ENCODE measurements at places on chromosomes 4 and X.

DNA sequence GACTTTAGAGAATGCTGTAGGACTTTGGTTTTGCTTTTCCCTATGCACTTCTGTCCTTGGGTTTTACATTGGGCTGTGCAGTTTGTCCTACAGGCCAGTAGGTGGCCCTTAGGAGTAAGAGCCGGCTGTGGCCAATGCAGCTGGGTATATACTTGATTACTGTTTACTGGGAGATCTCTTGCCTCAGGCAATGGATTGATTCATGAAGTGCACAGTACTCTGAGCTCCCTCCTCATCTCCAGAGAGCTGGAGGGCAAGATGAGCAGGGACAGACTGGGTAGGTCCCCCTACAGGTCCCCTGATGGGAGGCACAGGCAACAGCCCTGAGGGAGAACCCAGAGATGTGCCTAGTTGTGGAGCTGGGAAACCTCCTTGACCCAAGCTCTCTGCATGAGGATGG lies 103.8 kb upstream of the QRFPR start:
- DNase-seq = no peak

DNA sequence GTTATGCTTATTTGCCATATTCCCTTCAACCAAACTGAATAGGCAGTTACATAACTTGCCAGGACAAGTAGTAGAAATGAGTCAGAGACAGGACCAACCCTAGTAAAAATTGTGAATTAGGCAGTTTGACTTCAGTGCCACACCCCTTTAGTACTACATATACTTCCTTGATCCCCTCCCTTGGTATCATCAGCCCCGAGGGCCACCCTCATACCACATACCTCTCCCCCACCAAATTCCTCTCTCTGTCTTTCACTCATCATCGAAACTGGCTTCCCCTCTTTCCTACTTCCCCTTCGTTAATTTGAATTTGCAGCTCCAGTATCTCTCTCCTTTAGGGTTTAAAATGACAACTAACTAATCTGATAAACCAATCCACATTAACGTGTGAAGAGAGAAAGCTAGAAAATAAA lies 7.9 kb upstream of the PTPN13 start:
- no peak for DNase-seq

- DNase-seq = no peak
Observed at GRCh38 chrX:50865311-50865710, 45.2 kb upstream of the BMP15 start.

- DNase-seq = no peak
Observed at GRCh38 chr4:8831221-8832112, 40.2 kb downstream of the HMX1 start.

DNA sequence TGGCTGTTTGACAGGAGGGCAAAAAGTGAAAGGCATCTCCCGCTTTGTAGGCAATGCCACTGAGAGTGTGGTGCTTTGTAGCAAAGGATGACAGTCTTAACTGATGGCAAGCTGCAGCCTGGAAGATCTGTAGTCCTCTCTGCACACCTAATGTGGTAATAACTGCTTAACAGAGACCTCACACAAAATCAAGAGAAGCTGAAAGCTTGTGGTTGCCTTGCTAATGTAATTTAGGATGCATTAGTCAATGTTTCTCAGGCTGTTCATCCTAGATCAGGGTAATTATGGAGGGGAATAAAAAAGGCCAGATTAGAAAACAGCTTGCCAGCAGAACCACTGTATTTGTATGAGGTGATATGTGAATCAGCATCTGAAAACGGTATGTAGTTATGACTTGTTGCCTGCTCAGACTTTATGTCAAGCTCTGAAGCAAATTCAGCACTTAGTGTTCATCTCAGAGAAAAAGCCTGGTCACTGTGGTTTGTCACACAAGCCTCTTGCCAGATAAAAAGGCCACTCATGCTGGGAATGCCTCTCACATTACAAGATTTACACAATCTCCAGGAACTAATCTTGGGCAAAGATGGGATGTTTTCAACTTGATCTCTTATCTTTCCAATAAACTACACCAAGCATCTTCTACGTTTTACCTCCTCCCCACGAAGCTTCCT lies 130.8 kb downstream of the ENOX2 start:
- DNase-seq = peak; percentile 17

DNA sequence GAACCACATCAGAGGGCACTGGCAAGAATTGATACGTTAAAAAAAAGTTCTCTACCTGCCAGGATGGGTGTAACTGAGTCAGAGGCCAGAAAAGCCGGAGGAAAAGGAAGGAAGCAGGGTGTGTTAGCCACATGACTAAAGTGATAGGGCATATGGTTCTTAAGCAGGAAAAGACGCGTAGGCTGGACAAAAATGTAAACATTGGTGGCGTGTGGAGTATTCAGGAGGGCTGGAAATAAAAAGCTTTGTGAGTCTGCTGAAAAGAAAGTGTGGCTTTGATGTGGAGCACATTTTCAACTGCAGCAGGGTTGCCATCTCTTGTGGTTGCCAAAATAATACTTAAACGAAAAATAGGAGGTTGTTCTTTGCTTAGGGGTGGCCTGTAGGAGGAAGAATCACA lies 186.5 kb upstream of the RPL34 start:
- DNase-seq = no peak

DNA sequence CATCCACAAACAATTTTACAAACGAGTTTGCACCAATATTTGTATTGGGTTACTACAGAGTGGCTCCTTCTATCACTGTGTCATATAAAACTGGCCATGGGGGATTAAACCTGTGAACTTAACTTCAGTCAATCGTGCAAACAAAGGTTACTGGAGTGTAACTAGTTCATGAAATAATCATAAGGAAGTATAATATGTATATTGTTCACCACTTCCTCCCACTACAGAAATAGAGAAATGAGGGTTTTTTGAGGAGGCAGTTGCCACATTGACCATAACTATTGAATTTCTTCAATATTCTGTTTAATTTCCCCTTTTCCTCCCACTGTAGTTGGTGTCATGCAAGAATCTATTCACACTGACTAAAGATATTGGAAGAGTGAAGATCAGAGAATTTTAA lies at the start of gene GPR82:
TSS of gene GPR82 (plus strand) at position 356 of the 400 bp plus-strand sequence. CDS start 2,846 bp downstream, outside the sequence.
- DNase-seq = no peak
